ENCODE measurements at places on chromosomes 11 and 22.

- DNase-seq: no peak
Measured at GRCh38 chr22:45631140-45631840, 40.3 kb upstream of the ATXN10 start.

DNA sequence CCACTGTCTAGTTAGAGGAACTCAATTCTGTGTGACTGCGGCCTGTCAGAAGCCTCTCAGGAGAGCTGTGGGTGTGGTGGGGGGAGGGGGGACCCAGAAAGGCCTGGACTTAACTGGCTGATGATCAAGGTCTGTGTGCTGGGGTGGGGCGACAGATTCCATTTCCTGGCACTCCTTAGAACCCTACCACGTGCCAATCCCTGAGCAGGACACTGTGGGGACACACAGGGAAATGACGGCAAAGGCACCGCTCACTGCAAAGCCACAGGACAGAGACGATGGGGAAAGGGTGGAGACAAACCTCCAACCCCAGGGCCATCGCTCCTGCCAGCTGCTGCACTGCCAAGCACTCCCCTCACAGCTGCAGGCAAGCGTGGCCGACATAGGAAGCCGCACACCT, 58.4 kb upstream of the BID start:
- no peak for DNase-seq

GRCh38 chr11:1151366-1152315, 6.1 kb upstream of the MUC5AC start:
- DNase-seq: no peak

- DNase-seq: peak; percentile 29
Measured at GRCh38 chr11:43585877-43586608, 94.5 kb upstream of the HSD17B12 start.

- no peak for DNase-seq
Measured at GRCh38 chr11:119854521-119854920, 125.5 kb upstream of the NECTIN1 start.

GRCh38 chr22:40480996-40481395, 110.6 kb downstream of the SGSM3 start:
- DNase-seq: no peak

GRCh38 chr11:92829121-92829520, 140.3 kb upstream of the MTNR1B start:
- DNase-seq: no peak

Data from K562 (cell line).